ENCODE measurements at places on chromosomes 13 and 19.

- no peak for DNase-seq
Observed at GRCh38 chr13:24381541-24382265, 72.3 kb downstream of the C1QTNF9 start.

DNA sequence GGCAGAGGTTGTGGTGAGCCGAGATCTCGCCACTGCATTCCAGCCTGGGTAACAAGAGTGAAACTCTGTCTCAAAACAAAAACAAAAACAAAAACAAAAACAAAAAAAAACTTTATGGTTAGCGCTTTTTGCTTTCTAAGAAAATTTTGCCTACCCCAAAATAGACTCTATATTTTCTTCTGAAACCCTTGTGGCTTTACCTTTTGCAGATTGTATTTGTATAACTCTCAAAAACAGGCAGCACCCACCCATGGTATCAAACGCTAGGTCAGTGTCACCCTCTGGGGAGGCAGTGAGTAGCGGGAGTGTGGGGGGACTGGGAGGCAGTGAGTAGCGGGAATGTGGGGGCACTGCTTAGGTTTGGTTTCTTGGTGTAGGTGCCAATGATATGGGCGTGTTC lies 7.5 kb upstream of the SLC39A3 start:
- no peak for DNase-seq

DNA sequence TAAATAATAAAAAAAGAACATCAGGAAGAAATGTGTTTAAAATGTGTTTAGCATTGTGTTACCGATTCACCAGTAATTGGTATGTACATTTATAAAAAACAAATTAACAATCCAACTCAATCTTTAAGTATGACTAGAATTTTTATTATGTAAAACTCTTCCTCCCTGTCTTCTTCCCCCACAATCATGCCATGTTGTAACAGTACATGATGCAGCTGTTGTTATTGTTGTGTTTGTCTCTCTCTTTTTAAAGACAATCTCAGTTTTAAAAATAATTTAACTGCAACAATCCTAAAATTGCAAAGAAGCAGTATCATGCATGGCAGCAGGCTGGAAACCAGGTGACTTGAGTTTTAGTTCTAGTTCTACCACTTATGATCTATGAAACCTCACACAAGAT lies 180.2 kb downstream of the RGCC start:
- DNase-seq: no peak

DNA sequence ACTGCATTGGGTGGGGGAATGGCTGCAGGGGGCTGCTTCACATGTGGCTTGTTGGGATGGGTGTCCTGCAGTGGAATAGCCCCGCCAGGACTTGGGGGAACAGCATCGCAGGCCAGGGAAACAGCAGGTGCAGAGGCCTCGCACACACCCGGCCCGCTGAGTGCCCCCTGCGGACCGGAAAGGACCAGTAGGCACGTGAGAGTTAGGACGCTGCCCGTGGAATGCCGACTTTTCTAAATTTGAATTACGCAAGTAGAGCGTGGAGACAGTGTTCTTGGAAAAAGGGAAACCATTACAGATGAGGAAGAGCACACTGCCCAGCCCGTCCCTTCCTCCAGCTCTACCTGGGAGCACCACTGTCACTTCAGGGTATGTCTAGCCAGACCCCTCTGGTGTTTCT lies 11.5 kb downstream of the DNM2 start:
- peak; percentile 54 for DNase-seq

GRCh38 chr19:2306971-2307370 lies 983 bp downstream of the LINGO3 start:
- DNase-seq: no peak

GRCh38 chr19:29326351-29326750 lies 113.4 kb upstream of the UQCRFS1 start:
- no peak for DNase-seq

GRCh38 chr19:40705362-40705651 lies 11.4 kb downstream of the COQ8B start:
- no peak for DNase-seq

- DNase-seq: peak; percentile 26
Observed at GRCh38 chr19:4374498-4375163, 25.7 kb downstream of the SH3GL1 start.

DNA sequence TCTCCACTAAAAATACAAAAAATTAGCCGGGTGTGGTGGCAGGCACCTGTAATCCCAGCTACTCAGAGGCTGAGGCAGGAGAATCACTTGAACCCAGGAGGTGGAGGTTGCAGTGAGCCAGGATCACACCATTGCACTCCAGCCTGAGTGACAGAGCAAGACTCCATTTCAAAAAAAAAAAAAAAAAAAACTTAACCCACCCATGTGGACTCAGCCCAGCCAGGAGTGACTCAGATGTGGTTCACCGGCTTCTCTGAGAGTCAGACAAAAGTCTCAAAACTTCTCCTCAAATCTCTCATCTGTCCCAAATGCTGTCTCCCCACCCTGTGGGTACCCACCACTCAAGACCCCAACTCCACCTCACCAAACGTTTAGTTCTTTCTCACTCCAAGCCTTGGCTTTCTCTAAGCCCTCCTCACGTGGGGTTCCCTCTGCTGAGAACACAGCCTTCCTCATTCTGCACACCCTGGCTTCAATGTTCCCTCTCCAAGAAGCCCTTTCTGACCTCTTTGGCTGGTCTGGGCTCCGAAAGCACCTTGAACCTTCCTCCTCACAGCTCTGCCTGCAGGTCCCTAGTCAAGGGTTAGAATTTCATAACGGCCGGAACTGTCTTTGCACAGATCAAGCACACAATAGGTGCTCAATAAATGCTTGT lies 11.1 kb upstream of the RAB3A start:
- DNase-seq: no peak

GRCh38 chr13:59319276-59319675 lies 844.5 kb downstream of the DIAPH3 start:
- DNase-seq: no peak

- DNase-seq: no peak
Observed at GRCh38 chr13:51733374-51734298, 70.3 kb downstream of the DHRS12 start.

DNA sequence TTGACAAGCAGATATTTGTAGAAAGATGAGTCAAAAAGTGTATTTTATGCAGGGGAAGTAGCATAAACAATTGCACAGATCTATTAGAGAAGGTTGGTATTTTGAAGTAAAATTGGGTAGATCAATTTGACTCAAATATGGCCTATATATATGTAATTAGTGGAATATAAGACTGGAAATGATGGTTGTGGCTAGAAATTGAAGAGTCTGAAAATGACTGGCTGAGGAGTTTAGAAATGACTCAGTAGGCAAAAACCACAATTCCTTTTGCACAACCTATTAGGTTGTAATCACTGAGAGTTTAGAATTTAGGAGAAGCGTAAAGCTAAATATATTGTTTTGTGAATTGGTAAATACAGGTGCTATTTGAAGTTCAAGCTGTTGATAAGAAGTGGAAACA lies 622.6 kb upstream of the PCDH20 start:
- no peak for DNase-seq

DNA sequence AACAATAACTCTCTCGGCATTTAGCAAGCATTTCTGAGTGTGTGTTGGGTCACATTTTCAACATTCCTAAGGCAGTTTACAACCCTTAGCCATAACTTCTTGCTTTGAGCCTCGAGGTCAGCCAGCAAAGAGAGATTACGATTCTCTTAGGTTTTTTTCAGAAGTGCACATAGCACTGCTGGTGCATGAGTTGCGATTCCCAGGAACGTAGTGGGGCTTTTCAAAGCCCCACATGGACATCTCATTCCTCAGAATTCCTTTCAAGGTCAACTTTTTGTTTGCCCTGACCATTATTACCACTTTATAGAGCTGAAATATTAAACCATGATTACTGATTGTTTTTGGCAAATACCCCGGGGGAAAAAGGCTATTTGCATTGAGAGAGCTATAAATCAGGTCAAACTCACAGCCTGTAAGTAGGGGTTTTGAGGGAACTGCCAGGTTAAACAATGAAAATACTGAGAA lies 705.3 kb downstream of the GPC5 start:
- DNase-seq: no peak

DNA sequence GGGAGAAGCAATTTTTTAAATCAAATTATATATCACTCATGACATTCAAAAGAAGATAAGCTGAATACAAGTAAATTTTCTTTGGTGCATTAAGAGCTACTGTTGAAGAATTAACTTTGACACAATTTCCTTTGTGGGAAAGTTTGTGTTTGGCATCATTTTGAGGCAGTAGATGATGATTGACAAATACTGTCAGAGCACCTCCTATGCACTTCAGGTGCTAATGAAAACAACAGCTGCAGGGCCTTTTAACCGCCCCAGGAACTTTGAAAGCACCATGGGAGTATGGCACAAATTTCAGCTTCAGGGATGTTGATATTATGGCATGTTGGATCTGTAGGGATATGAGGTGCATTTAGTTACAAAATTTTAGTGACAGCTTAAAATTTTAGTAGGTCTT lies 21.0 kb upstream of the DLEU7 start:
- no peak for DNase-seq

GRCh38 chr19:18202778-18203407 lies 949 bp downstream of the RAB3A start:
- DNase-seq: peak; percentile 49

DNA sequence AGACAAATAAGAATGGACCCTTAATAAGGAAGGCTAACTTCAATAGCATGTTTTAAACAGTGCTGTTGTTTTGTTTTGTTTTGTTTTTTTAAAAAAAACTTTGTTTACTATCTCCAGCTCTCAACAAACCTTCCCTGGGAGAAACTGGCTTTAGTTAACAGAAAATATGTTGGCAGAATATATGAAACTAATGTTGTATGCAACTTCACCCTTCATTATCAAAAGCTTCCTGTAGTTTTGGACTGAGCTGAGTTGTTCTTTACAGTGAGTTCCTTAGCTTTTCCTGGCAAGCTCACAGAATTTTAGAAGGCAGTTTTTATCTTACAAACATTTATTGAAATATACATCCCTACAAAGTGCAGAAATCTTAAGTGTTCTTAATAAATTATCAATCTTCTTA lies 2480.7 kb upstream of the PCDH20 start:
- no peak for DNase-seq

GRCh38 chr19:19540064-19540714 lies 2.1 kb downstream of the CILP2 start:
- no peak for DNase-seq

DNA sequence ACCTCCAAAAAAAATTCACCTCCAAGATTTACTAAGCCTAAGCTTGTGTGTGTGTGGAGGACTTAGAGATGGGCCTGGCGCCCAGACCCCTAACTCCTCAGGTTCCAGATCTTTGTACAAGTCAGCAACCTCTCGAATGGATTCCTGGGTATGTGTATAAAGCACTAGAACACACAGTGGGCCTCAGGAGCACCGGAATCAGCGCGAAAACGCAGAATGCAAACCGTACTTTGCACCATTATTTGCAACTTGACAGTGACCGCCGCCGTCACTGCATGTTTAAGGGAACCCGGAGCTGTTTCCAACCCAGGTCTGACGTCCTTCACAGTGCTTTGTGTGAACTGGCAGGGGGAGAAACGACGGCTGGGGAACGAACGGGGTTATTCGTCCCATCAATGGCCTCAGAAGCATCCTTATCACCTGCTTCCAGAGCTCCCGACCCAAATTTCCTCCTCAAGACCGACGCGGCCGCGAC lies 688 bp downstream of the ZNF606 start:
- DNase-seq: no peak
